ENCODE measurements at places on chromosomes 5 and 9.

DNA sequence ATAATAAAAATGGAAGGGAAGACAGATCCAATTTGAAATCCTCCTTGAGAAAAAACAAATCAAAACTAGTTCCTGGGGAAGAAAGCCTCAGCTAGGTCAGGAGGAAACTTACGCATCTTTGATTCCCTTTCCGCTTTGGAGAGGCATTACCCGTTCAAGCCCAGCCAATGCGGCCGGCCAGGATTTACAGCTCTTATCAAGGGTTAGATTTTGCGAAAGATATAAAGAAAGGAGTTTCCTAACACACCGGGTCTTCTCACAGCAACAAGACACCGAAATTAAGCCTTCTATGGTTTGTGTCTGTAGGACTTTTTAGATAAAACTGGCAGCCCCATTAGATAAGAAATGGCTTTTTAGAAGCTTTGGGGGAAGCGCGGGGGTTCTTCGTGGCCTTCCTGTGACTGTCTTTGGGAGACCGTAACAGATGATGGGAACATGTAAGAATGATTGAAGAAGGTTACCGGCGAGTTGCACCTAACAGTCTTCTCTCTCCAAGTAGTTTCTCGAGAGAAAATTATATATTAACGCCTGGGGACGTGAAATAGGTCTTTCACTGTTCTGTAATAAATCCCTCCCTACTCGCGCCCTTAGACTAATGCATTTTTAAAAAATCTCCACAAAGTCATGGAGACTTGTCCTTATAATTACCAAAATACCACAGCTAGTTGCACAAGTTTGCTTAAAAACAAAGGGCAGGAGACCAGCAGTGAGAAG is 1.3 kb upstream of the ISL1 start:
- DNase-seq: no peak

GRCh38 chr5:150622157-150622556 is 18.3 kb upstream of the SYNPO start:
- no peak for DNase-seq

- DNase-seq: no peak
Observed at GRCh38 chr9:123028973-123029372, 4.5 kb upstream of the GPR21 start.

DNA sequence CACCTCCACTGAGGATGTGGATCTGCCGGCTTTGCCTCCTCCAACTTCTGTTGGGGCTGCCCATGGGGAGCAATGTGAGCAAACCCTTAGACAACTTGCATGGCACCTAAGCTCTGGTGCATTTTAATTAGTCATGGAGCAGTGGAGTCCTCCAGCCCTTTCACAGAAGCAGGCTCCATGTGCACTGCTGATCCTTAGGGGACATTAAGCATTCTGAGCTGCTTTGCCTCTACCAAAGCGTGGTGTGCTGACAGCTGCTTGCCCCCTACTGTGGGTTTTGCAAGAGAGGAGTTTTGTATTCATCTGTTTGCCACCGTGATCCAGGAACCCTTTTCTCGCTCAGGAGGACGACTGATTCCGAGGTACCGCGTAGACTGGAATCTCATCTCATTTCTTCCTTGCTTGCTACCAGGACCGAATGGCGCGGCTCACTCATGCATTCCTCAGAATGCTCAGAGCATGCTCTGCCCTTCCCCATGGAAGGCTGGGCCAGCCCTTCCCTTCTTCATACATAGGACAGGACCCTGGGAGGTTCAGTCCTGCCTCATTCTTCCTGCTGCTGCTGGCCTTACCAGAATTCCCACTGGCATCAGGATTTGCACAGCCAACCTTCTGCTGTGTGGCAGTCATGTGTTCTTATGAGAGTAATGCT is 432.5 kb downstream of the GADD45G start:
- DNase-seq: no peak

DNA sequence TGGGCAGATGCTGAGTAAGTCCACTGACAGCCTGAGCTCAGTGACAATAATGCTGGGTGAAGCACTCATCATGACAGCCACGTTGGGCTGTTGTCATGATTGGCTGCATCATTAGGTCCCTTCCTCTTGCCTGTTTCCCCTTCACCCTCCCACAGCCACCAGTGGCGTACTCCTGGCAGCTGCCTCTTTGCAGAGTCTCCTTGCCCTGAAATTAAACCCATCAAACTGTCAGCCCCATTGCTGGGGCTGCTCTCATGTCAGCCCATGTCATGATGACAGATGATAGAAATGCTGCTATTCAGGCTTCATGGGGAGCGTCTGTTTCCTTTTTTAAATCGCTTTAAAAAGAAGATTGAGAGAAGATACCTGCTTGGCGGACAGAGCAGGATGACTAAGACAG is 327.4 kb downstream of the AGTPBP1 start:
- DNase-seq: no peak

- DNase-seq: no peak
Observed at GRCh38 chr9:87193925-87194868, 246.9 kb upstream of the GAS1 start.

DNA sequence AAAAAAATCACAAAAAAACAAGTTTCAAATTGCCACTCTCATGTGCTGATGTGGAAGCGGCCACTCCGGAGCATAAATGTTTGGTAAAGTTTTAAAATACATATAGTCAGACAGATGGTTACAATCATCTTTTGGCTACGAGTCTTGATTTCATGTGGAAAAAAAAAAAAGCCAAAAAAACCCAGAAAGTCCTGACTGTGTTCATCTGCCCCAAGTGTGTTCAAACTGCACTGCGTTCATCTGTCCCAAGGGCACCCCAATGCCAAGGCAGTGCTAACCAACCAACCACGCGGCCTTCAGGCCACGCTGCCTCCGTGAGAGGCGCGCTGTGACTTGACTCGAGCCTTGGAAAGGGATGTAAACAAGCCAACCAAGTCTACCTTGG is 127.1 kb downstream of the MYO10 start:
- DNase-seq: no peak

DNA sequence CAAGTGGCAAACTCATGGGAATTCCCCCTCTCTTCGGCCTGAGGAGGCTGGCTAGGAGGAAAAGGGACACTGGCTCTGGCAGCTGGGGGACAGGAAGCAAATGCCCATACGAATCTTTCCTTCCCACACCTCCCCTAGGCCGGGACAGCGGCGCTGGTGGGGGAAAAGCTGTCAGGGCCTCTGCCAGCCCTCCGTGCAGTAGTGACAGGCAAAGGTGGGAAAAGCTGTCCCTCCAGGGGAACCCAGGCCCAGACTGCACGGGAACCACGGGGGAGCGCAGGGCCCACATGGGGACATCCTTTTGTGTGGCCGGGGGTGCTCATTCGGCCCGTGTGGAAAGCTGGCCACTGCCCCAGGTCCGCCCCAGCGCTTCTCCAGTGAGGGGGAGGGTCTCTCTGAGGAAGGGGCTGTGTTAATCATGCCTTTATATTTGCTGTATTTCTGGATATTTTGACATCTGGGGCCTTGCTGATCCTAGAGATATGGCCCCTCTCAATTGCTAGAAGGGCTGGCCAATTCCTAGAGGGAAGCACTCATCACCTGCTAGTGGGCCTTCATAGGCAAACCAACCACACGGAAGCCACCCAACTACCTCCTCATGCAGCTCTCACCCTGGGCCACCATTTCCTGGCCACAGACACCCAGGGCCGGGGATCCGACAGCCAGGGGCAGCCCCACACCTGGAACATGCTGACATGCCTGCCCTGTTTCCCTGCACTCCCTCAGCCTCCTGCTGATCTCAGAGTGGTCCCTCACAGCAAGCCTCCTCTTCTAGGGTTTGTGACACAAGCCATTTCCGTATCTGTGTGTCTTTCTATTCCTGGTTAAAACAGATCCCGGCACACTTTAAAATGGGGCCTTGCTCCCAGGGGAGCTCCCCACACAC is 138.8 kb downstream of the ROR2 start:
- DNase-seq: no peak

DNA sequence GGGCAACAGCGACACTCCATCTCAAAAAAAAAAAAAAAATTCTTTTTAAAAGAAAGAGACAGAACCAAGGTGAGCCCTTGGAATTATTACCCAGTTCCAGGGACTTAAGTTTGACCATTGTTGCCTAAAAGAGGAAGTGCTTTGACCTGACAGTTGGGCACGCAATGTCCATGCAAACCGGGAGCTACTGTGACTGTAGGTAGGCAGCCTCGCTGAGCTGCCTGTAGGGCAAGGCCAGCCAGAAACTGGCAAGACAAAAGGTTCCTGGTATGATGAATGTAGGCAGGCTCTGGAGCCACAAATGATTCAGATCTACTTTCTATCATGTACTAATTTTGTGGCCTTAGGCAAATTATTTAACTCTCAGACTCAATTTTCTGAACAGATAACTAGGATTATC is 334.8 kb upstream of the ZNF462 start:
- DNase-seq: no peak

GRCh38 chr5:172452398-172453205 is 1.7 kb downstream of the SH3PXD2B start:
- DNase-seq: no peak

- DNase-seq: no peak
Observed at GRCh38 chr9:114806526-114806900, 674 bp upstream of the TNFSF15 start.

GRCh38 chr5:115842089-115842935 is 577 bp downstream of the AP3S1 start:
- no peak for DNase-seq

- DNase-seq: no peak
Observed at GRCh38 chr5:139549162-139549894, 11.8 kb upstream of the UBE2D2 start.

GRCh38 chr5:89265511-89266179 is 382.7 kb upstream of the MEF2C start:
- DNase-seq: no peak

GRCh38 chr9:116450378-116451139 is 236.5 kb upstream of the TRIM32 start:
- no peak for DNase-seq

DNA sequence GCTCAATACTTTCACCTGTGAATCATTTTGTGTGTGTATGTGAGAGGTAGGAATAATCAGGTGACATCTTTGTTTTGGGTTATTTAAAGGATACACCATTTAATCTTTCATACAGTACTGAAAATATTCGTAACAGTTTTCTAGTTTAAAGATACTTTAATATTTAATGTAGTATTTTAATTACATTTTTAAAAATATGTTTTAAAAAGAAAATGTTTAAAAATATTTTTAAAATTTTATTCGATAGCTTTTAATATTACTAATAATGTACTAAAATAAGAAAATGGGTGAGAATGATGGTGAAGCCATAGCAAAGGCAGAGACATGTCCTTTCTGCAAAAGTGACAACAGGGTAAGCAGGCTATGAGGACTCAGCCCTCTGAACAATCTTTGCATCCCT is 56.3 kb upstream of the MEF2C start:
- DNase-seq: no peak

DNA sequence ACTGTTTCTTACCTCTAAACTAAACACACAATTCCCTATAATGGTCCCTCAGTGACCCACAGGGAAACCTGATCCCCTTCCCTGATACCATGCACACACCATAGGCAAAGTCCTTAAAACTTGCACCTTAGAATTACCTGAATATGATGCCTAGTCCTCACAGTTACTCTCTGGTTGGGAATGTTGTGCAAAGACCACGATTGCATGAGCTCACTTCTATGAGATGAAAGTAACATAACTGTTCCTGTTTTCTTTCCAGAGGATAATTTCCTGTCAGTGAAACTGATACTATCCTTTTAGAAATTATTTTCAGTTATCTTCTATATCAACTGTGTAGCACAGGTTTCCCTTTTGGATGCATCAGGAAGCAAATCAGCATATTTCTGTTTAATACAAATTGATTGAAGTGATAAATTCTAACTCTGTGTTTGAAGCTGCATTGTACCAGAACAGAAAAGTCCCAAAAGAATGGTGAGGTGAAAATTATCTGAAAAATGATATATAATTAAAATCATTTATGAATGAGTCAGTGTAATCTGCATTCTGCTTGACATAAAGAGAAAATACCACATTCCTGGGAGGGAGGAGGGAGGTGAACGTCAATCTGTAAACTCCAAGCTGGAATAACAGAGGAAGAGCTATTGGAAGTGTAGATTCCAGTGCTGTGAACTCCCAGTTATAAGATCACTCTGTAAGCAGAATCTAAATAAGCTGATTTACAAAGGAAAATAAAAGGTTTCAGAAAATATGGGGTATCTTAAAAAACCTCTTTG is 51.2 kb upstream of the TNFAIP8 start:
- DNase-seq: no peak

GRCh38 chr5:90477073-90477472 is 2.4 kb downstream of the POLR3G start:
- no peak for DNase-seq

DNA sequence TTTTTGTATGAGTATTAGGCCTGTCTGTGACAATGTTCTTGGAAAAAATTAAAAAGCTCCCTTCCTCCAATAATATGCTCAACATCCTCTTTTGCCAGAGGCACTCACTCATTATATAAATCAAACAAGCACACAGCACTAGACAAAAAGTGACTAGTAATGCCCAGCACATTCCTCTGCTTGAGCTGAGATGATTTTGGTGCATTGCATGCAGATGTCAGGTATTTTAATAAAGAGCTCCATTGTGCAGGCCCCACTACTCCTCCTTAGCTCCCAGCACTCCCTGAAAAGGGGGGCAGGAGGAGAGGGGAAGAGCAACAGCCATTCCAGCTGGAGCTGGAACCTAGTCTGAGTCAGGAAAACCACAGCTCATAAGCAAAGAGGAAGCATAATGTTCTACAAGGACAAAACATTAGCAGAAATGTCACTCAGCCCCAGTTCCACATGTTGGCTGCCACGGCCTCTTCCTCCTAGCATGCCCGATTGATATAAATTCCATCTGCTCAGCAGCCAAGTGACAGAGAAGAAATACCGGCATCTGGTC is 348.5 kb downstream of the BNC2 start:
- DNase-seq: no peak
